PC-9 (cell line): ENCODE measurements at places on chromosomes 1 and 21.
A peak's percentile ranks its signal among the peaks of the same experiment; 100 is the strongest.

GRCh38 chr1:167258858-167259257, 38.2 kb downstream of the POU2F1 start:
- no peak for DNase-seq

DNA sequence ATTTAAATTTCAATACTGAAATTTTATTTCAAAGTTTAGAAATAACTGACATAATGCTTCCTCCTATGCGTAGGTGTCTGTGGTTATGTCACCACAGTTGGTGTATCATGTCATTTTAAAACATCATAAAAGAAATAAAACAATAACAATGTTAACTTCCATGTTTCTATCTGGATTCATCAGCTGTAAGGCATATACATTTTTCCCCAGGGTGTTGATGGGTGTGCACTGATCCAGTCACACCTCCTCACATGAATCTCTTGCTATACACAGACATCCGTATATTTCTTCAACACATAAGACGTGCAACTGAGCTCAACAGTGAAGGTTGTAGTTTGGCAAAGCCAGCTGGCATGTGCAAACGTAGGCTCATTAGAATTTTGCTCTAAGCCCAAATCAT, 6.2 kb downstream of the KCNA3 start:
- no peak for DNase-seq

GRCh38 chr1:197733324-197733723, 42.0 kb downstream of the DENND1B start:
- DNase-seq: no peak

GRCh38 chr1:64474665-64475439, 4.9 kb downstream of the CACHD1 start:
- DNase-seq: peak; percentile 63

DNA sequence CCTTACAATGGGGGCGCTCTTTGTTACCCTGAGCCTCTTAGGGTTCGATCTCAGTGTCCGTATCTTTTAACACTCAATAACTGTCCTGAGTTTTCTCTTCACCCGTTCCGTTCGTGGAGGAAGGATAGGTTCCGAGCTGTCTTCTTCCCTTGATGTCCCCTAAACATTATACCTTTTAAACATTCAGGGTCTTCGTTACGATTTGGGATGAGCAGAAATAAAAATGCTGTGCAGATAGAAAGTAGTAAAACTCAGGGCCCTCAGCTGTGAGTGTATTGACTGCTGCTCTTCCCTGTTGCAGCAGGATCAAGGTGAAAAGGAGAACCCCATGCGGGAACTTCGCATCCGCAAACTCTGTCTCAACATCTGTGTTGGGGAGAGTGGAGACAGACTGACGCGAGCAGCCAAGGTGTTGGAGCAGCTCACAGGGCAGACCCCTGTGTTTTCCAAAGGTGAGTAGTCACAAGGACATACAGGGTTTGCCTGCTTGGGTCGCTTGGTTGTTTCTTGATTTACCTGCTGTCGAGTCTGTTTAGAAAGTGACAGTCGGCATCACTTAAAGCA, 784 bp downstream of the RPL11 start:
- no peak for DNase-seq

- no peak for DNase-seq
Measured at GRCh38 chr1:100719490-100719889, at the start of gene VCAM1. TSS of gene VCAM1 (plus strand) at chr1:100719742. CDS start at chr1:100719861, 119 bp downstream.

DNA sequence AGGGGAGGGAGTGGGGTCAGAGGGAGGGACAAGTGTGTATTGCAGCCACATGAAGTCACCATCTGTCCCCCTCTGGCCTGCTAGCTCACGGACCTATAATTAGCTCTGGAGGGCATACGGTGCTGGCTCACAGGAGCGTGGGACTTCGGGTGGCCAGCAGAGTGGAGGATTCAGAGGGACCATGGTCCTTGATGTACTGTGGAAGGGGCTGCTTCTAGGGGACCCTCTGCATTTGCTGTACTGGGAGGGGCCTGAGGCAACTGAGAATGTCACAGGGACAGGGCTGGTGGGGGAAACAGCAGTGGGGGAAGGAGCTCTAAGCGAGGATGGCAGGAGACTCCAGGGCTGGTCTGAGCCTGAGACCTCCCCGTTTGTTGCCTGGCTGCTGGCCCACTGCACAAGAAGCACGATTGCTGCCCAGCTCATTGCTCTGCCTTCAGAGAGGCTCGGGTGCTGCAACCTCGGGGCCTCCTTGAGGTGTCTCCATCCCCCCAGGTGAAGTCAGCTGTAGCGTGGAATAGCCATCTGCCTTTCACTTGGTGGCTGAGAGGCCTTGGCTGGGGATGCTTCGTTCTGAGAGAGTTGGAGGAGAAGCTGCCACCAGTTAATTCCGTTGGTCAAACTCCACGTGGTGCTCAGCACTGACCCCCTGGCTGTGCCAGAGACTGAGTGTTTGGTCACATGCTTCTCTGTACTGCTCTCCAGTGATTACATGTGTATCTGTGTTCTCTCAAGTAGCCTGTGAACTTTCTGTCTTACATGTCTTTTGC, 2.7 kb downstream of the PPFIA4 start:
- no peak for DNase-seq

DNA sequence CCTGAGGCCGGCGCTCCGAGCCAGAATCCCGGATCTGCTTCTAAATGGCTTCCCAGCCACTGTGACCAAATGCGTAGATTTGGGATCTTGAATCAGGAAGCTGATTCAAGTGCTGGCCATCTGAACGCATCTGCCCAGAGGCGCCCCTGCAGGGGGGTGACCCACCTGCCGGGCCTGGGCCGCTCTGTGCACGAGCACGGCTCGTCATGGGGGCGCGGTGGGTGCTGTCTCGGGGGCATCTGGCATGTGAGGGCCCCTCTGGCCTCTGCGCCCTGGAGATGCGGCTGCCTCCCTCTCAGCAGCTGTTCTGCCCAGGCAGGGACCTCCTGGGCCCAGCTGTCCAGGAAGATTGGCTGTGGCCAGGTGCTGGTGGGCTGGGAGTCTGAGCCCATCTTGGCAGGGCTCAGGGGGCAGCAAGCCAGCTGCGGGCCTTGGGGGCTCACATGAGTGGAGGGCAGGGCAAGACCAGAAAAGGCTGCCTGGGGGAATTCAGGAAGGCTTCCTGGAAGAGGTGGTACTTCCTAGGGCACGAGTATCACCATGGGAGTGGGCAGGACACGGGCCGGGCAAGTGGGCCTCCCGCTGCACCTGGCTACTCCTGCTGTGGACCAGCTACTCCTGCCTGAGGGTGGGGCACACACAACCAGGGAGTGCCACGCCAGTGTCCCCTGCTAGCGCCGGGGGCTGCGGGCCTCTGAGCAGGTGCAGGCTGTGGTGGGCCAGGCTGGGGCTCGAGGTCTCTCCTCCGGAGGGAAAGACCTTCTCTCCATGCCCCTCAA, 25.1 kb downstream of the PLCH2 start:
- no peak for DNase-seq

- peak; percentile 48 for DNase-seq
Measured at GRCh38 chr1:115906627-115907026, 65.7 kb upstream of the NHLH2 start.
